ENCODE measurements at places on chromosomes 6 and 20.

DNA sequence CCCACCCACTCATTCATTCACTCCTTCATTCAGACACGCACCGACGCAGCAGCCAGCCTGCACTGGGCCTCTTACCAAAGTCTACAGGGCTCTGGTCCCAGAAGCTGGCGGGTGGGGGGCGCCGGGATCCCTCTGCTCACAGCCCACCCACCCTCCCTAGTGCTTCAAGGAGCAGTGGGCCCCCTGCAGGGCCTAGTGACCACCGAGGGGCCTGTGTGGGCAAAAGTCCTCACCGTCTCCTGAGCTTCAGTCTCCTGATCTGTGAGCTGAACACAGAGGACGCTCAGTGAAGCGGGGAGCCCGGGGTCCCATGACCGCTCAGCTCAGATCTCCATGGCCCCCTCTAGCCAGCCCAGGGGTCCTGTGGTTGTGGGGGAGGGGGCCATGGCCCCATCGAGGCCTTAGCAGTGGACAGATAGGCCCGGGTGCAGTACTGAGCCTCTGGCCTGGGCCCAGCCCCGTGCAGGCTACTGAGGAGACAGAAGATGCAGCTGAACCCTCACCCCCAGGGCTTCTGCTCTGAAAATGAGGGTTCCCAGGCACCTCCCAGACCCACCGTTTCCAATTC lies 33.4 kb upstream of the MRGBP start:
- DNase-seq, result no peak

GRCh38 chr6:158311193-158311592 lies 1.1 kb upstream of the TULP4 start:
- no peak for DNase-seq

GRCh38 chr6:41345901-41346300 lies 10.5 kb downstream of the NCR2 start:
- no peak for DNase-seq

DNA sequence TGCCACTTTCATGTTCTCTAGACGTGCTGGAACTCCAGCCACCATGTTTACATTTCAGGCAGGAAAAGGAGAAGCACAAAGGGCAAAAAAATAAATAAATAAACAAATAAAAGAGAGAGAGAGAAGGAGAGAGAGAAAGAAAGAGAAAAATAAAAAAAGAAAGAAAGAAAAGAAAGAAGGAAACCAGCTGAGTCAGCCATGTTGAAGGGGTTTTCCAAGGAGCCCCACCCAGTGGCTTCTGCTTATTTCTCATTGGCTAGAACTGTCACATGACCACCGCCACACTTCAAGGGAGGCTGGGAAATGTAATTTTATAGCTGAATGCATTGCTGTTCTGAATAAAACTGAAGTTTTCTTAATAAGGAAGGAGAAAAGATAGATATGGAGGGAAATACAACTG lies 71.1 kb downstream of the BFSP1 start:
- DNase-seq, result no peak

DNA sequence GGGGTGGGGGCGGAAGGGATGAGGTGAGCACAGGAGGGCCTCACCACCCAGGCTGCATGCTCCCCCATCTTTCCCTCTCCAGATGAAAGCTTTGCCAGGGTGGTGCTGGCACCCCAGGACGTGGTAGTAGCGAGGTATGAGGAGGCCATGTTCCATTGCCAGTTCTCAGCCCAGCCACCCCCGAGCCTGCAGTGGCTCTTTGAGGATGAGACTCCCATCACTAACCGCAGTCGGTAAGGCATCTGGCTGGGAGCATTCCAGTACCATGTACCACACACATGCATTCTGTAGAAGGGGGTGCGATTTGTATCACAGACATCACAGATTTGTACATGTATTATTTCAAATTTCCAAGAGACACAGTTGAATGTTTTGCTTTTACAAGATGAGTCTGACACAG lies 40.6 kb upstream of the SRF start:
- DNase-seq, result no peak

DNA sequence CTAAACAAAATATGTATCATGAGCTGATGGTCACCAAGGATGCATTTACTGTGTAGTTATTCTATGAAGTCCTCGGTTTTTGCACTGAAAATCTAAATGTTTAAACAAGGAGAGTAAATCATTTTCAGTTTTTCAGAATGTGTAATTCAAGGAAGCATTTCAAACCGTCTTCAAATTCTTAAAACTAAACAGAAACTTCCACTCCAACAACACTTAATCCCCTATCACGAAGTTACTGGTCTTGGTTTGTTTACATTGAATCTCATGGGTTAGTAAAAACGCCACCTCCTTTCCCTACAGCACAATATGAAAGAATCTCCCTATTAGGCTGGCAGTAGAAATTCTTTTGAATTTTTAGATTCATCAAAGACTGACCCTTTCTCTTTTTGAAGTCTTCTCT lies 192.9 kb downstream of the AIG1 start:
- DNase-seq, result no peak

DNA sequence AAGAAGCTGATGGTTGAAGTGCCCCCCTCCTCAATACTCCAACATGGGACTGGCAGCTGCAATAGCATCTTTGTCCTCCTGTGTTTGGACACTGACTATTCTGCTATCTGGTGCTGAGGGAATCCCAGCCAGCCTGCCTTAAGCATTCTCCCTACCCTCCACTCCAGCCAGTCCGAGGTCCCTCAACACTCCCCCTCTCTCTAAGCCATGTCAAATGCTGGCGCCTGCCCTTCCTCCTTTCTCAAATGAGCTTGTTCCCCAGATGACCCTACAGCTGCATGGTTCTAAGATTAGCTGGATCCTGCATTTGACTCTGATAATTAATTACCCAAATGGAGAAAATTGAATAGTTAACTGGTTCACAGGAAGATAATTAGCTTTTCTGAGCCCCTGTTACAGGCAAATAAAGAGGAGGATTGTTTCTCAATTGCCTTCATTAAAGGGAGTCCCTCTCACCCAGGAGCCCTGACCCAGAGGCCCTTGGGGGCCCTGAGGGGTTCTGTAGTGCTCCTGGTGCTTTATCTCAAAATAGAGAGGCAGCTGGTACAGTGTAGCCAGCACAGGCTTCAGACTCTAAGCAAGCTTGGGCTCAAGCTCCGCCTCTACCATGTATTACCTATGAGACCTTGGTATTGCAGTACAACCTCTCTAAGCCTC lies 37.9 kb upstream of the CHD6 start:
- no peak for DNase-seq

DNA sequence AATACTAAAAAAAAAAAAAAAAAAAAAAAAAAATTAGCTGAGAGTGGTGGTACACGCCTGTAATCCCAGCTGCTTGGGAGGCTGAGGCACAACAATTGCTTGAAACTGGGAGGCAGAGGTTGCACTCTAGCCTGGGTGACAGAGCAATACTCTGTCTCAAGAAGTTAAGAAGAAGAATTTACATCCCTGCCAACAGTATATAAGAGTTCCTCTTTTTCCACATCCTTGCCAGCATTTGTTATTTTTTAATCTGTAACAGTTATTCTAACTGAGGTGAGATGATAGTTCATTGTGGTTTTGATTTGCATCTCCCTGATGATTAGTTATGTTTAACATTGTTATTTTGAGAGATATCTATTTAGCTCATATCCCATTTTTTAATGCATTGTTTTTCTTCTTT lies 20.3 kb upstream of the DYNLRB1 start:
- no peak for DNase-seq

DNA sequence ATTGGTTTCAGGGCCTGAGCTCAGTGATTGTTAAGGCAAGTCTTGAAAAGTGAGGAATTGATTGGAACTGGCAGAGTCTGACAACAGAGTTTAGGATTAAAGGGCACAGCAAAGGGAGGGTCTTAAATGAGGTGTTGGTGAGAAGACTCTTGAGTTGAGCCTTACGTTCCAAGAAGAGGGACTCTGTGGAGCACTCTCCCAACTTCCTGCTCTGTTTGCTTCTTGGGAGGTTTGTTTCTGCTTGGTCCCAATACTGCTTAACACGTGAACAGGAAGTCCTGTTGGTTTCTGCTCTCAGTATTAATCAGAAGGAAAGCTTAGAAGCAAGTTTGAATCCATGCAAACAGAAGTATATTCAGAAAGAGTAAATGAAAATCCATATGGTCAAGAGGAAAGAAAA lies 15.6 kb upstream of the SYNDIG1 start:
- DNase-seq, result no peak

GRCh38 chr20:19407736-19408135 lies 195.3 kb downstream of the SLC24A3 start:
- no peak for DNase-seq

DNA sequence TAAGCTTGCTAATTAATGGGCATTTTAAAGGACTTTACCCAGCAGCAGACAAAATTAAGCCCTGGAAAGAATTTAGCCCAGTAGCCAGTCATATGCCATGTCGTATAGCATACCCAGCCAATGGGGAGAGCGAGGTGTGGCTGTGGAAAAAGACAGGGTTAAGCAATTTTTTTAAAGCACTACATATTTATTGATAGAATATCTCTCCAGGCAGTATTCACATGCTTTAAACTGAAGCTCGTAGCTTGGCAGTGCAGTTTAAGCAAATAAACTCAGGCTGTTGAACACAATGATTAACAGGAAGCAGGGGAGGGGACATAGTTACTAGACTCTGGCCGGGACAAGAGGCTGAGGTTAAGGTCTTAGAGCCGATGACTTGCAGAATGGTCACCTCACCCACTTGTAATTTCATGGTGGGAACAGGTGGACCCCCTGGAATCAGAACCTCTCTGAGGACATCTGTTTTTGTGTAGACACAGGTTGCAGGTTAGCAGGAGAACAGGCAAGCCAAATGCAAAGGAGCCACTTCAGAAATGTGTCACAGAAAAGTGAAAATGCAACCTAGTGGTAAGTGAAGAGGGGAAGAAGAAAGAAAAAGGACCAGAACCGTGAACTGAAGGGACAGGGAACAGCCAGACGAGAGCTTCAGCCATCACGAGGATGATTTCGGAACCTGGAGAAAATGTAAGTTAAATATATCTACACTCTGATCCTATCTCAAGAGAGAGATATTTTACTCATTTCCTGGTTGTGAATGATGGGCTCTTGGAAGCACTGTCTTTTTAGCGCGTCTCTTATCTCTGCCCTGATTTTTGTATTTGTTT lies 7.2 kb downstream of the GCNT2 start:
- no peak for DNase-seq

DNA sequence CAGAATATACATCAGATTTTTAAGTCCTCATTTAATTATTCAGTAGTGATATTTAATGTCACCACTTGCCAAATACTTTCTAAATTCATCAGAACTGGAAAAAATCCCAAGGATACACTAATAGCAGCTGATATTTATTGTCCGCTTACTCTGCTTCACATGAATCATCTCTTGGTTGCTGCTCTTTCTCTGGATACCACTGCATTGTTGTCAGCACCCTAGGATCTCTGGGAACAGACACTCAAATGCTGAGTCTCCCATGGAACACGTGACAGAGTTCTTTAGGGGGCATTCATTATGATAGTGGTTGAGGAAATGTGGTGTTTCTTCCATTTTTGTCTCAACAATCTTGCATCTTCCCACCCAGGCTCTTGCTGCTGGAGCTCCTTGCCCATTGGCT lies 318.0 kb downstream of the RFPL4B start:
- DNase-seq, result no peak

DNA sequence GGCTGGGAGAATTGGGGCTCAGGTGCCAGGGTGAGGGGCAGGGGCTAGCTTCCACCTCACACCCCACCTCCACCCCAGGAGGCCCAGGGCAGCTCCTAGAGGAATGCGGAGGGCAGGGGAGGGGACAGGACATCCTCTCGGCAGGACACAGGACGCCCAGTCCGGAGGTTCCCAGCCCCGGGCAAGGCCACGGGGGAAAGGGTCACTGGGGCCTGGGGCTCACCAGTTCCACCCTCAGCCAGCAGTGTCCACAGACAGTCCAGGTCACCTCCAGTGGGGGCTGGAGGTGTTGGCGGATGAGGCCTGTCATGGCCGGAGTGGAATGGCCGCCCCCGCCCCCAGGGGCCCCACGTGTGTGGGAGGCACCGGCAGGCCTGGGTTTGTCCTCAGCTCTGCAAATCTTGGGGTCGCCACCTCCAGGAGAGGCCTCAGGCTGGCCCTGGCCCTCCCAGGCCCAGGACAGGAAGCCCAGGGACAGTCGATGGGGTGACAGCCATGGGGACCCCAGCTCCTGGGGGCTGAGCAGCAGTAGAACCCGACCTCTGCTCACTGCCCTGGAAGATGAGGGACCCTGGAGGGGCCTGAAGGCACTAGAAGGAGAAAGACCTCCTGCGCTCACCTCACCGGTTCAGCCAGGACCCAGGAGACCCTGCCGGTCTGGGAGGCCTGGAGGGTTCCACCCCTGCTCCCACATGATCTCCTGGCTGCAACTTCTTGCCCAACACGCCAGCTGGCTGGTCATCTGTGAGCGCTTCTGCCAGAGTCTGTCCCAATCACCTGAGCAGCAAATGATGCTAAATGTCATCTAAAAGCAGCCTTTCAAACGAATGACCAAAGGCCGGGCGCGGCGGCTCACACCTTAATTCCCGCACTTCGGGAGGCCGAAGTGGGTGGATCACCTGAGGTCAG lies 13.0 kb upstream of the ABHD16B start:
- no peak for DNase-seq

DNA sequence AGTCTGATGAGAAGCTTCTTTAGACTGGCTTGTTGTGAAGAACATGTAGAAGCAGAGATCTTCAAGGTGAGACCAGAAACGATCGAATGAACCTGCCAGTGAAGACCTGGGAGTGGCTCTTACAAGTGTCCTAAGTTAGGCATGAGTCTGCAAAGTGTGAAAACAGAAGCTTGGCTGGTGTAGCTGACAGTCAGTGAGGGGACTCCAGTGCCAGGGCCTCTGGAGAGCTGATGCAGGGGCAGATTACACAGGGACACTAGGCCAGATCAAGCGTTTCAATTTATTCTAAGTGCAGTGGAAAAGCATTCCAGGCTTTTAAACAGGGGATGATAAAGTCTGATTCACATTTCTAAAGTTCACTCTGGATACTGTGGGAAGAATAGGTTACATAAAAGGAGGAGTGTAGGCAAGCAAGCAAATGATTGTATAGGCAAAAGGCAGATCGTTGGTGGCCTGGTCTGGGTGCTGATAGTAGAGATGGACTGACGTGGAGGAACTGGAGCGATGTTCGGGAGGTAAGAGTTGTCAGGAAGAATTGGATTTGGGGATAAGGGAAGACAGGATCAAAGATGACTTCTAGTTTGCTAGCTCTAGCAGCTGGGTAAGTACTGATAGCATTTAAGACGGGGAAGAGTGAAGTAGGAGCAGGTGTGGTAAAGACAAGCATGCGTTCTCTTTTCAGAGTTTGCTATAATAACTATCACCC lies 133.5 kb downstream of the MAN1A1 start:
- no peak for DNase-seq

GRCh38 chr6:129543981-129544380 lies 166.0 kb downstream of the ARHGAP18 start:
- no peak for DNase-seq

DNA sequence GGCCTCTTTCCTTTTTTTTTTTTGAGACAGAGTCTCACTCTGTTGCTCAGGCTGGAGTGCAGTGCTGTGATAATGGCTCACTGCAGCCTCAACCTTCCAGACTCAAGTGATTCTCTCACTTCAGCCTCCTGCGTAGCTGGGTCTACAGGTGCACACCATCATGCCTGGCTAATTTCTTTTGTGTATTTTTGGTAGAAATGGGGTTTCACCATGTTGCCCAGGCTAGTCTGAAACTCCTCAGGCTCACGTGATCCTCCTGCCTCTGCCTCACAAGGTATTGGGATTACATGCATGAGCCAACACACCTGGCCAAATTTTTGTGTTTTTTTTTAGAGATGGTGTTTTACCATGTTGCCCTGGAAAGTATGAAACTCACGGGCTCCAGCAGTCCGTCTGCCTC lies 29.3 kb downstream of the SRC start:
- DNase-seq, result no peak
